ENCODE measurements at places on chromosomes 3 and 15.

DNA sequence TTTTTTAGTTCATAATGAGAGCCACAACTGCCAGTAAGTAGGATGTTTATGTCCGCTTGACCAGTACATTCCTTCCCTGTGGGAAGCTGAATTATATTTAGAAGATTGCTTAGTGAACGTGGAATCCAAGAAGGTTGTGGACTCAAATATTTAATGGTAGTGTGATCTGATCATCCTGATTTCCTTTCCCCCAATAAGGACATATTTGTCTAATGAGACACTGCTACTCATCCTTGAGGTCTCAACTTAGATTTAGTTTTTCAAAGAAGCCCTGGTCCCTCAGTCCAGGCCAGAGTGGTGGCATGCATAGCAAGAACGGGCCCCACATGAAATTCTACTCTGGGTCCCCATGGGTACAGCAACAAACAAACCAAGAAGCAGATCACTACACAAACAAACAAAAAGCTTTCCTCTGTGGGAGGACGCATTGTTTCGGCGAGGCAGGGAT lies 60.8 kb downstream of the USP13 start:
- DNase-seq: no peak

- no peak for DNase-seq
These were observed 171.5 kb upstream of the NANOGP8 start for GRCh38 chr15:35256551-35256950.

DNA sequence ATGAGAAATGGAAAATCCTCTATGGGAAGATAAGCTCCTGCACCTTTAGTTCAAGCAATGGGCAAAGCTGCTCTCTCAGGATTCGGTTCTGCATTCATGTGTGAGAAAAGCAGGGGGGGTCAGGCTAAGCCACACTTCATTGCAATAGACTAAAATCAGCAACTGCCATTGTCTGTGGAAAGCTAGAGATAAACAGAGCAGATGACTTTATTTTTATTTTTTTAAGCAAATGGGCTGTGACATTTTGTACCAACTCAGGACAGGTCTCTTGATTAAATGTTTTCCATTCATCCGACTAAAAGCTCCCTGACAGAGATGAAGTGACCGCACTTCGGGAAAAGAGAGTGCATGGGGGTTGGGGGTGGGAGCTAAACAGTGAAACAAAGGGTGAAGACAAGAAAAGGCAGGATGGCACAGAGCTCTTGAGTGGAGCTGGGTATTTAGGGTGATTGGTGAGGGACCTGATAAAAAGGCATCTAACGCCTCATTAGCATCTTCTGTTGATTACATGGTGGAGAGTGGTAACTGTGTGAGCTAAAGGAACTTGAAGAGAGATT lies 987.4 kb downstream of the TUSC7 start:
- no peak for DNase-seq

- DNase-seq: no peak
These were observed 119.8 kb upstream of the ALDH1A3 start for GRCh38 chr15:100759698-100760356.

DNA sequence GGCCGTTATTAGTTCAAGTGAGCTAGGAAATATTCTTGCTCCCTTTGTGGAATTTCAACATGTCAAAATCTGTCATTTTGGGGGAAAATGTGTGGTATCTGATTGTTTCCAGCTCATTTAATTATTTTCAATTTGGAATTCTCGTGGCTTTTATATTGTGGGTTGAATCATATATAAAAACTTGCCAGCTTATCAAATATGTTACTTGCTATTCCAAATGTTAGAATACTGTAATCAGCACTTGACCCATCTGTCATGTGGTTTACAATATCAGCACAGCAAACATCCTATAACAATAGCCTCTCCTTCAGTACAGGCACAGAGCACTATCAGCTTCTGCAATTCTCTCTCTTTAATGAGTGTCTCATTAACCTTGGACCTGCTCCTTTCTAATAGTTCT lies 130.2 kb upstream of the FEZF2 start:
- no peak for DNase-seq

GRCh38 chr3:178405531-178405930 lies 130.7 kb upstream of the KCNMB2 start:
- no peak for DNase-seq

- no peak for DNase-seq
These were observed 51.8 kb downstream of the ATP8B4 start for GRCh38 chr15:50067254-50067653.

DNA sequence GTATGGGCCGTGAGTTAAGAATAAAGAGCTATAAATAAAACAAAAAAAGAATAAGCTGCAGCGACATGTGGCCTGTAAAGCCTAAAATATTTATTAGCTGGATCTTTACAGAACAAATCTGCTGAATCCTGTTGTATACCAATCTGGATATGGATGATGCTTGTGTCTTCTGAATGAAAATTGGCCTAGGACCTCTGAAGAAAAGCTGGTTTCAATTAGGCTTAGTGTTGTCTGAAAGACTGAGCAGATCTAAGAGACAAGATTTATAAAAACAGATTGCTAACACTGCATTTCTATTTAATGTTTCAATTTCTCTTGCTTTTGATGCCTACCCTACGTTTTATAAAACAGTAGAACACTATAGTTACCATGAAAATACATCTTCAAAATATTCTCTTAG lies 57.9 kb downstream of the ST3GAL6 start:
- no peak for DNase-seq

- DNase-seq: no peak
These were observed 44.3 kb upstream of the ACAD9 start for GRCh38 chr3:128835096-128835495.

DNA sequence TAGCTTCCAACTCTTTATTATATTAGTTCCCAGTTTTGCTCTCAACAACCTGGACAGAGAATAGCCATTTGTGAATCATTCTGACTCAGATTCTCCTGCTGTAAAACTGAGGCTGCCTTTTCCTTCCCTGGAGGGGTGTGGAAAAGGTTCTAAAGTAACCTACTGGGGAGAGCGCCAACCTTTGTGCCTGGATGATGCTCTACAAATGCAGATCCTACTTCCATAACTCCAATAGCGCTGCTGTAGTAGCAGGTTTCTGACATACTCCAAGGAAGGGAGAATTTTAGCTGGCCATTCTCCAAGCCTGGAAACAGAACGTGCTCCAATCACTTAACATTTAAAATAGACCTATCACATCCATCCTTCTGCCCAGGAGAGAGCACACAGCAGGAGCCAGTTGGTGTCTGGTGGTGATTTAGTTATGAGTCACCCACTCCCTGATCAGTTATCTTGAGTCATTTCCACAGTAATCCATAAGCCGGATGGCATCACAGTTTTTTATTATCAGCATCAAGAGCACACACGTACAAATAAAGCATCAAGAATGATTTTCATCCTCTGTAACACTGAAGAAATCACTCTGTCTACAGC lies 38.3 kb downstream of the MYH15 start:
- DNase-seq: no peak

- DNase-seq: no peak
These were observed 49.8 kb downstream of the DCLK3 start for GRCh38 chr3:36714343-36715086.

DNA sequence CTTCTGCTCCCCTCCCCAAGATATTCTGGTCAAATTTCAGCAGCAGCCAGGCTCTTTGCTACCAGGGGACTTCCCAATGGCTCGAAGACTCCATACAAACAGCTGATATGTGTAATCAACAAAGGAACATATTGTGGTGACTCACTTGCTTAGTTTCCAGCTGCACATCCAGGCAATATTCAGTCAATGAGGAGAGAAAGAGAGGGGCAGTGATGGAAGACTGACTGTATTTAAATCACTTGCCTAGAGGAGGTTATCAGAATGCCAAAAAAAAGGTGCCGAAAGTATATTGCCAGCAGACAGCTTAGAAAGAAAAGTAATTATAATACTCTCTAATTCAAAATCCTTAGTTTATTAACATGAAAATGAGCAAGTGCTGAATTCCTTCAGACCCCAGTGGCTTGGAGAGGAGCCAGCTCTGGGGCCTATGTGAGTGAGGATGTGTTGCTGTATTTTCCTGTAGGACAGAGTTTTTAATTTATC lies 236.5 kb downstream of the LRTM1 start:
- no peak for DNase-seq

- no peak for DNase-seq
These were observed 1.1 kb downstream of the WDR82 start for GRCh38 chr3:52277071-52277964.

DNA sequence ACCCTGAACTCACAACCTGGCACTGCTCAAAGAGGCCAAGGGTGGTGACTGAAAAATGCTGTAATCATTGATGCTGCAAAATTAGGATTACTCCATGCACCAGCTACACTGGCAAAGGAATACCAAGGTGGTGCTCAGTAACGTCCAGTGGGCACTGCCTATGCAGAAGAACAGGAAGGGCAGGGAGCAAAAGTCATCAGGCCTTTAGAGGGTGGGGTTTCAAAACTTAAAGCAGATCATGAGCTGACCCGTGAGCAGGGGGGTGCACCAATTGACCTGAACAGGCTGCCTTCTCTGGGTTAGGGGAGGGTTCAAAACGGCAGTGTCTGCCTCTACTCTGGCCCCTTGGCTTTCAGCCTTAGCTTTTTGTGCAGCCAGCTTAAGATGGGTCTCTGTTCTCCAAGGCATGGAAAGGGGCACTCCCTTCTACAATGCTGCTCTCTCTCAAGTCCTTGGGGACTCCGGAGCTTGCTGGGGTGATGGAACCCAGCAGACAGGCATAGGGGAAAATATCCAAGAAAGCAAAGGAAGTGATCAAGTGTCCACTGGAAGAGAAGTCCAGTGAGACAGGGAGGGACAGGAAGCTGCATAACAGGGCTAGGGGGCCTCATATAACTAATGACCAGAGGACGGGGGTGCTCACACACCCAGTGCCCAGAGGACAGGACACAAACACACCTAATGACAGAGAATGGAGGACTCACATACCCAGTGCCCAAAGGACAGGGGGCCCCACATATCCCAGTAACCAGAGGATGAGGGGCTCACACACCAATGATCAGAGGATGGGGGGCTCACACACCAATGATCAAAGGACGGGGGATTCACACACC lies 11.4 kb downstream of the RAB6B start:
- no peak for DNase-seq

- DNase-seq: no peak
These were observed 79.2 kb downstream of the EFL1 start for GRCh38 chr15:82183121-82184031.

DNA sequence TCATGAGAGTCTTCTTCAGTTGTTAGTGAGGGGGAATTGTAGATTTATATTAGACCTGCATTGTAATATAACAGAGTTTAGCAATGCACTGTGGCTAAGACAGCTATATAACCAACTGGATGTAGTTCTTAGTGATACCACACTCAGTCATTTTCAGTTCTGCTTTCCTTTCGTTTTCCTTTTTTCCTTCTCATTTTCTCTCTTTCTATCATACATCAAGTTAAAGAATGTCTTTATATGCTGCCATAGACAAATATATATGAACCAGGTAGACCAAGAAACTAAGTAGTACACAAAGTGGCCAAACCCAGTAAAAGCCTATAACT lies 43.7 kb upstream of the CD47 start:
- no peak for DNase-seq

- DNase-seq: no peak
These were observed 236.7 kb upstream of the WNT5A start for GRCh38 chr3:55723653-55724406.

DNA sequence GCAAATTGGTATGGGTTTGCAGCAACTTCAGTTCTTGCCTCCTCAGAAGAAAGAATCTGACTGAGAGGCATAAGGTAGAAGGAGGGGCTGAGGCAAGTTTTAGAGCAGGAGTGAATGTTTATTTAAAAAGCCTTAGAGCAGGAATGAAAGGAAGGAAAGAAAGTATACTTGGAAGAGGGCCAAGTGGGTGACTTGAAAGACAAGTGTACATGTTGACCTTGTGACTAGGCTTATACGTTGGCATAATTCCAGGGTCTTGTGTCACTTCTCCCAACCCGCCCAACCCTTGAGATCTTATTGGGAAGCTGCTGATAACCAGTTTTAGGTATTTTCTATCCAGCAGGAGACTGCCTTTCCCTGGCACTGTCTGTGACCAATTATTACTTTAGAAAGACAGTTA lies 436.9 kb upstream of the ZNF717 start:
- DNase-seq: no peak

- DNase-seq: no peak
These were observed 52.6 kb downstream of the AGTR1 start for GRCh38 chr3:148750296-148750695.

DNA sequence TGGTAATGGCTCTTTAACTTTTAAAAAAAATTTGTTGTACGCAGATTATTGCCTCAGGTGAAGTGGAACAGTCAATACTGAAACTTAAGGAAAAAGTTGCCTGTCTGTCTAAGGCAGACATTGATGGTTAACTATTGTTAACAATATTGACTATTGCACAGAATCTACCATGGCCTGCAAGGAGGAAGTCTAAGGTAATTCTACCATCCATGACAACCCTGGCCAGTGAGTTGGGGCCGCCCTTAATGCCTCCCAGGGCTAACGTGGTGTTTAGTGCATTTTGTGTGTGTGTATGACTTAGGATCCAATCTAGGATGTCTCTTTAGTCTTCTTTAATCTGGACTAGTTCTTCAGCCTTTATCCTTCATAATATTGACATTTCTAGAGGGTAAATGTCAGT lies 2.1 kb upstream of the CPB1 start:
- DNase-seq: no peak

DNA sequence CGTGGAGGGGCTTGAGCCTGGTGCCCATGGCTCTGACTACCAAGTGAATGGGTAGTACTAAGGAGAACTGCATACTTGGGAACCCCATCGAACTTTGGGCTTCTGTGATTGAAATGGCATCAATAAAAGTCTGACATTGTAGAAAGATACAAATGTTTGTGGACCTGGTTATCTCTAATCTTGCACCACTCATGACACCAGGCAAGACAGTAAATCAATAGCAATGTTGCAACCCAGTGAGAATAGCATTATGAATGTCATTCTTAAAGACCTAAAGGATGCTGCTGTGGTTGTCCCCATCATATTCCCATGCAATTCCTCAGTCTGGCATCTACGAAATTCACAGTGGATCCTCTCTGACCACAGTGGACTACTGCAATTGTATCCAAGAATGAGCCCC lies 233.6 kb upstream of the LYSMD4 start:
- DNase-seq: no peak

- no peak for DNase-seq
These were observed 29.3 kb upstream of the MYO1E start for GRCh38 chr15:59401824-59402569.

DNA sequence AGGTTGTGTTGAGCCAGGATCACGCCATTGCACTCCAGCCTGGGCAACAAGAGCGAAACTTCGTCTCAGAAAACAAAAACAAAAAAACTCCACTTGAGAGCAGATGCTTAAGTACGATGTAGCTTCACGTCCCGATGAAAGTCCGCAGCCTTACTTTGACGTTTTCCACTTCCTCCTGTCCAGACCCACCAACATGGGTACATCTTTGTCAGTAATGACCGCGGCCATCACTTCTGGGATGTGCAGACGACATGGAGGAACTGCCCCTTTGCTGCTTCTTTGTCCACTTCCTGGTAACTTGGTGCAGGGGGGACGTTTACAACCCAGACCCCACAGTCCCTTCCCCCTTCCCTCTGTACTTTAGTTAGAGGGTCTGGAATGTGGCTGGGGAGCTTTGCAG lies 48.7 kb downstream of the CRABP1 start:
- DNase-seq: no peak
